Activated CD4-positive, alpha-beta T cell treated with anti-CD3 and anti-CD28 coated beads, Interleukin-2, amount 50 U/mL, for 48 hours (primary cell): ENCODE measurements at places on chromosomes 7 and 10.

DNA sequence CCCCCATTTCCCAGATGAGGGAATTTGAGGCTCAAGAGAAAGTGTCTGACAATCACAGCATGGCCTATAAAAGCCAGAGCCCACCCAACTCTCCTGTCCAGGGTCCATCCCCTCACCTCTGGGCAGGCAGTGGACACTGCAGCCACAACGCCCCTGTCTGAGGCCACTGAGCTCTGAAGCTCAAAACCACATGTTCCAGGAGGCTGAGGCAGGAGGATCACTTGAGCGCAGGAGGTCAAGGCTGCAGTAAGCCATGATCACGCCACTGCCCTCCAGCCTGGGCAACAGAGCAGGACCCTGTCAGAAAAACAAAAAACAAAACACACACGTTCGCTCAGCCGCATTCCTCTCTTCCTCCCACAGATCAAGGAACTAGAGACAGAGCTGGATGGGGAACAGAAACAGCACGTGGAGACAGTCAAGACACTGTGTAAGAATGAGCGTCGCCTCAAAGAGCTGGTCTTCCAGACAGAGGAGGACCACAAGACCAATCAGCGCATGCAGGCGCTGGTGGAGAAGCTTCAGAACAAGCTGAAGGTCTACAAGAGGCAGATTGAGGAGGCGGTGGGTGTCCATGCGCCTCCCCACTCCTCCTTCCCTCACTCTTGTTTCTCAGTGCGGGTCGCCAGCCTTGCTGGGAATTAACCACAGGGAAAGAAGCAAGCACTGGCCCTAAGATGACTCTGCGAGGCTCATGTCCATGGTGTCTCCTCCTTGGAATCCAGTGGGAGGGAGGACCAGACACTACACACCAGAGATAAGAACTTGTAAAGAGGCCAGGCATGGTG, 20.0 kb upstream of the ARPC1A start:
- DNase-seq, result no peak

GRCh38 chr10:116748041-116748440, 5.7 kb upstream of the HSPA12A start:
- no peak for DNase-seq

DNA sequence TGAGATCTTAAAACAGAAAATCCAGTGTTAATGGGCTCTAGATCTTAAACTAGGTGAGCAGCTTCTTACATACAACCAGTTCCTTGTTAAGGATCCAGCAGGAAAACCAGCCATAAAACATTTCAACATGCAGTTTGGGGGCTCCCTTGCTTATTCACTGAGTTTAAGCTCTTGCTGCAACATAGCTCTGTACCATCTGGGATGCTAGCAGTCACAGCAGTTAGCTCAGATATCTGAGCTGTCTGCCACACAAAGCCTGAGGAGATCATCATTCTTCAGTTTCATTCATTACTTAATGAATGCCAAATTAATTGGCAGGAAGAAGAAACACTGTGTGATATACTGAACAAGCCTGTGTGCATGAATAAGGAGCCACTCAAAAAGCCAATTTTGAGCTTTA, 62.8 kb downstream of the PODXL start:
- DNase-seq, result no peak

DNA sequence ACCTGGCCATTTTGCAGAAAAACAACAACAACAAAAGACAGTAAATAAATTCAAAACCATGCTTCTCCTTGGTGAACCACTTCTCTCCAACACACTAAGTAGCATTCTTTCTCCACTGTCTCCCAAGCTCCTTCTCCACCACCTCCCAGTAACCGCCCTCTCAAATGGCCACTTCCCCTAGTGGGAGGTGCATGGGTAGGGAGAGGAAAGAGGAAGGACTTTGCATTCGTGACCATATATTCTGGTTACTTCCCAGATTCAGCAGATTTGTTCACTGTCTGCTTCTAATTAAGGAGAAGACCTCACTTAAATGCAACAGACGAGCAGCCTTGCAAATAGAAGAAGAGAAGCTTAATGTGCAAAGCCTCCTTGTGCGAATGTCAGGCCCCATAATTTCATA, 166.8 kb downstream of the SORCS1 start:
- DNase-seq, result no peak

DNA sequence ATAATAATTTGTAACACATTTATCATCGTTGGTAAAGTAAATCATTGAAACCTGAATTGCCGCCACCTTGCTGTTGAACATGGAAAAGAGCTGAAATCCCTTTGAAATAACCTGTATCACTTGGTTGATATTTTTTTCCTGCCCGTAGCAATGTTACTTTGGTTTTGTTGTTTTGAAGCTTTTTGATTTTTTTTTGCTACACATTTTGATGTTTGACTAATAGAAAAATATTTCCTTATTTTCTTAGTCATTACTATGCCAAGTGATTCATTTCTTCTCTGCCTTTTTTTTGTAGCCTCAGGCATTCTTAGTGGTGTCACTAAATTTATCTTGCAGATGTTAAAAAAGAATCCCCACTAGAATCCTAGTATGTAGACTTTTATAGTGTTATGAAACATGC, 235.1 kb upstream of the MEOX2 start:
- no peak for DNase-seq

GRCh38 chr10:99527526-99528493, 4.9 kb upstream of the NKX2-3 start:
- no peak for DNase-seq
